ENCODE measurements at places on chromosomes 6 and 20.

DNA sequence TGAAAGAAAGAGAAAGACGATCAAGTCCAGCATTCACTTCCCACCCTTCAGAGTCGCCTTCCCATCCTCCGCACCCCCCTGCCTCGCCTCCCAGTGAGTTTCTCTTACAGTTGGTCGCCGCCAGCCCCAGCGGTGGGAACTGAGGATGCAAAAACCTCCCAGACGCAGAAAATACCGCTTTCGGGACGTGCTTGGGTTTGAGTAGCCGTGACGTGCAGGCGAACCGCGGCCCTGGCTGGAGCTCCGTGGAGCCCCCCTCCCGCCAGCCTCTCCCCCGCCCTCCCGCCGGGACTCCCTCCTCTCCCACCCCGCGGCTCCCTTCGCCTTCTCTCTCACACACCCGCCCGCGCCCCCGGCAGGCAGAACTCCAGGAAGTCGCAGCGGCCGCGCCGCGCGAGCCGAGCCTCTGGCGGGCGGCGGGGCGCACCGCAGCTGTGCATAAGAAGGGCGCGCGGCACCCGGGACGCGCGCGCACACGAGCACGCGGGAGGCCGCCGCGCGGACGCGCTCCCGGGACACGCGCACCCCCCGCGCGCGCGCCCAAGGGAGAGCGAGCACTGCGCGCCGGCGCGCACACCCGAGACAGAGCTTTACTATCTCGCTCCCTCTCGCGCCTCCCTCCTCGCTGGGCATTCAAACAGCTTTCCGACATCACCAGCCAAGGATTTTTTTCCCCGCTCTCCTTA is at the start of gene ADGRB3:
TSS of gene ADGRB3 (plus strand) at position 557 of the 686 bp plus-strand sequence. CDS start 3,394 bp downstream, outside the sequence.
- DNase-seq, result peak; percentile 88

DNA sequence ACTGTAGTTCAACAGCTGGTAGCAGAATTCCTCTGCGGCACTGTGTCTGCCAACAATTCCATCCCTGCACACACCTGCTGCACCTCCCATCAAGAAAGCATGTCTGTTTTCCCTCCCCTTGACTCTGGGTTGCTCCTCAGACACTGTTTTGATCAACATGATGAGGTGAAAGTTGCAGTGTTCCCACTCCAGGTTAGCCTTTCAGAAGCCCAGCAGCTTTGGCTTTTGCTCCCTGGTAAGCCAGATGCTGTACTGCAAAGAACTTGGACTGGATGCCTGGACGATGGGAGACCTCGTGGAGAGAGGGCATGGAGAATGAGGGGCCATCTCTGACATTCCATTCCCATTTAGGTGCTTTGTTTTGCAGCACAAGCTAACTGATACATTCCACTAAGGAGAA is 79.1 kb upstream of the MAFB start:
- DNase-seq, result no peak

DNA sequence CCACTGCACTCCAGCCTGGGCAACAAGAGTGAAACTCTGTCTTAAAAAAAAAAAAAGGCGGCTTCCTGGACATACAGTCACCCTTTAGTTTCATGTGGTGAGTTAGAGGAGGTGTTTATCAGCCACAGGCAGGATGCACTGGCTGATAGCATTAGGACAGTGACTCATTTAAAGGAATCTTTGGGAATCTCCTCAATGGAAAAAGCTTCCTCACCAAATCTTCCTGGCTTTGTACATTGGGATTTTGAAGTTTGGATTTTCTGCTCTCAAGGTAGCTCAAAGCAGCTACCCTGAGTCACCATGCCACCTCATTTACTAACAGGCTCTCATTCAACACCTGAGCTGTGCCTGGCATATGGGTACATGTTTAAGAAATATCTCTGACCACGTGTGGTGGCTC is 20.2 kb downstream of the PRPH2 start:
- no peak for DNase-seq

GRCh38 chr6:106180208-106180607 is 94.1 kb downstream of the PRDM1 start:
- DNase-seq, result no peak

DNA sequence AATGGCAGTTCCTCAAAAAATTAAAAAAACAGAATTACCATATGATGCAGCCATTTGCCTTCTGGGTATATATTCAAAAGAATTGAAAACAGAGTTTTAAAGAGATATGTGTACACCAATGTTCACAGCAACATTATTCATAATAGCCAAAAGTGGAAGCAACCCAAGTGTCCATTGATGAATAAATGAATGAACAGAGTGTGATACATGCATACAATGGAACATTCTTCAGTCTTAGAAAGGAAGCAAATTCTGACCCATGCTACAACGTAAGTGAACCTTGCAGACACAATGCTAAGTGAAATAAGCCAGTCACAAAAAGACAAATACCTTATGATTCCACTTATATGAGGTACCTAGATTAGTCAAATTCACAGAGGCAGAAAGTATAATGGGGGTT is 34.7 kb upstream of the YWHAB start:
- DNase-seq, result no peak

- DNase-seq, result no peak
Measured at GRCh38 chr6:81373414-81373813, 379.1 kb downstream of the TENT5A start.

DNA sequence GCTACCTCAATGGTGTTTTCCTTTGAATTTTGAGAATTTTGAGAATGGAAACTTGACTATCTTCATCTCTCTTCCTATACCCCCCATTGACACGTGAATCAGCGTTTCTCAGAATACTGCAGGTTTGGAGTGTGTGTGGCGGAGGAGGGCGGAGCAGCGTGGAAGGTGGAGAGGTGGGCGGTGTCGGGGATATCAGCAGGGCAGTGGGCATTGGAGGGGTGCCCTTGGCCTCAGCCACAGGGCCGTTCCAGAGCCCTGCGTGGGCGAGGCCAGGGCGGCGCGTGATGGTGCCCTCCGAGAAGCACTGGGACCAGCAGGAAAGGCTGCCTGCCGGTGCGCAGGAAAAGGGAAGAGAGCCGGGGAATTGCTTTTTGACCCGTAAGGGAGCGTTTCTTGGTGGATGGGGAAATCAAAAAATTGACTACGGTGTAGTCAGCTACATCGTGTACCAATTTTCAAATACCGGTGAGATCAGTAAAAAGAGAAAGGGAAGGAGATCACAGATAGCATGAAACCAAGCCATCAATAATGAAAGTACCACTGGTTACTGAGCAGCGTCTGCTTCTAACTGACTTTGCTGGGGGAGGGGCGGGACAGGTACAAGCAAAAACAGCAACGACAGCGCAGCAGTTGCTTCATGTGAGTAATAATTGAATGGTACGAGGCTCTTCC is 82.7 kb upstream of the DUSP22 start:
- DNase-seq, result no peak
